ENCODE measurements at places on chromosomes 5 and 9. TPM values are rescaled to one million over a fixed set of nuclear protein-coding genes. Genes with fewer than 3 reads are reported as not detected.

- DNase-seq: peak; percentile 78
These were observed 42.3 kb downstream of the JADE2 start for GRCh38 chr5:134567641-134568336.

Gene FRMPD1
- total RNA-seq: 0.19 TPM

- peak; percentile 79 for DNase-seq
These were observed 12.5 kb downstream of the ABL1 start for GRCh38 chr9:130847306-130848217.

Gene TUSC1
- 31.2 TPM for total RNA-seq

Gene PCDHGA1
- 1.6 TPM for total RNA-seq

GRCh38 chr5:29550523-29550922 lies 1643.0 kb upstream of the CDH6 start:
- no peak for DNase-seq

DNA sequence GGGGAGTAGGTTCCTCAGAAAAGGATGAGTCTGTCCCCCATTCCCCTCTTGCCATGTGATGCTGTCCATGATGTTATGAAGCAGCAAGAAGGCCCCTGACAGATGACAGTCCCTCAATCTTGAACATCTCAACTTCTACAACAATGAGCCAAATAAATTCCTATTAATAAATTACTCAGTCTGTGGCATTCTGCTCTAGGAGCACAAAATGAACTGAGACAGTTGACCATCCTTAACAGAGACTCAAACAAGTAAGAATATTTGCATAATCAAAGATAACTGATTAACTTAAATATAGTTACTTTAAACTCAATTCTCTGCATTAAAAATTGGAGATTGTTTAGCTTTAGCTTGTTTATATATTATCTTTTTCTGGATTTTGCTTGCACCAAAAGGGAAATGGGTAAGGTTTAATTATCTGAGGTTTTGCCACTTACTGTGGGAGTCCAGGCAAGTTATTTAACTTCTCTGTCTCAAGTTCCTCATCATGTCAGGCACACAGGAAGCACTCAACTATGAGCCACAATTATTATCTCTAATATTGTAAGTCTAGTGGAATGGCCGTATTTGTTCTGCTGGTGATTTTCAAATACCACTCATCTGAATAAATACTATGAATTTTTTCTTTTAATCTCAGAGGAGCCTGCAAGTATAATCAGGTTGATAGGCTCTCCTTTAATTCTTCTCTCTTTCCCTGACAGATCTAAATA lies 162.9 kb downstream of the TSSK1B start:
- no peak for DNase-seq

DNA sequence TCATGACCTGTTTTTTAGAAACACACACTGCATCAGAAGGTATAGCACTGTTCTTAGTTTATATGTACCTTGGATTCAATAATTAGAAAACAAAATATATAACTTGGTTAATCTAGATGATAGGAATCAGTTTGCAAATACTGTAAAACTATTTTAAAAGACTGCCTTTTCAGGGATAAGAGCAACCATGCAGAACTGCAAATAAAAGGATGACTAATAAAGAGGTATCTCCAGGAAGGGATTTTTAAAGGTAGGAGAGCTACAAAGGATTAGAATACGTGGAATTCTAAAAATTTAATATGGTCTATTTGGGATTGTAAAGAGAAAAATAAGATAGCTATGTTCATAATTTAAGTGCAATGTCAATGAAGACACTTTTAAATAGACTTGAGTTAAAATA lies 9.4 kb downstream of the GABRA1 start:
- DNase-seq: no peak

Gene DAB2
- 46.1 TPM for total RNA-seq

Gene FAM169A
- total RNA-seq: 33.0 TPM

- no peak for DNase-seq
These were observed 58.3 kb upstream of the LARP1 start for GRCh38 chr5:154696891-154697290.

DNA sequence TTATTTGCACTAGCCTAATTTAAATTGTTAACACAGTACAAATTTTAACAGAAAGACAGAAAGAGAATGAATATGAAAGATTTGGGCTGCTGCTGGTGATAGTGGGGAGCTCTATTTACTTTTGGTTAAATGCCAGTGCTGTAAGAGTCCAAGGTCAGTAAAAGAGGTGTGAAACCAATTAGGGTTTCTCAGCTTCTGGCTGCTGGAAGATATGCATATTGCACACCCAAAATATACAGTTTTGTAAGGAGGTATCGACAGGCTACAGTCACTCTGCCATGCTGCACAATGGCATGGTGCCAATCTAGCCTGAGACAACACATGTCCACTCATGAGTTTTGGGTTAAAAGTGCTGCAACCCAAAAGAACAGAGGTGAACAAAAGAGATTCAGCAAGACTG lies 79.3 kb downstream of the PPP2R2B start:
- no peak for DNase-seq

DNA sequence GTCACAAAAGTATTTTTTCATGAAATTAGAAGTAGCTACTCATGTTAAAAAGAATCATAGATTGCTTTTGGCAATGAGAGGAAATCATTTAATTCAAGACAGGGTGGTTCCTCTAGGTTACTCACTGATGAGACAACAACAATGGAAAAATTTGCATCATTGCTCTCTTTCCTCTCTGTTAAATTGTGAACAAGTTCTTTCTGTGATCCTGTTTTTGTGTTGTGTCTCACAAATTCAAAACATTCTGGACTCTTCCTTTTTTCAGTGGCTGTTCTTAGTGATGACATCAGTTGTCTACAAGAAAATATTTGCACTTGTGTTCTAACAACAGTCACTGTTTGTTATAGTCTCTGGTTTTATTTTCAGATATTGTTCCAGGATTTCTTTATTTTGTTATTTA lies 95.3 kb downstream of the XRCC4 start:
- DNase-seq: no peak

- DNase-seq: peak; percentile 93
These were observed 106.0 kb downstream of the FRMD3 start for GRCh38 chr9:83432104-83432627.

DNA sequence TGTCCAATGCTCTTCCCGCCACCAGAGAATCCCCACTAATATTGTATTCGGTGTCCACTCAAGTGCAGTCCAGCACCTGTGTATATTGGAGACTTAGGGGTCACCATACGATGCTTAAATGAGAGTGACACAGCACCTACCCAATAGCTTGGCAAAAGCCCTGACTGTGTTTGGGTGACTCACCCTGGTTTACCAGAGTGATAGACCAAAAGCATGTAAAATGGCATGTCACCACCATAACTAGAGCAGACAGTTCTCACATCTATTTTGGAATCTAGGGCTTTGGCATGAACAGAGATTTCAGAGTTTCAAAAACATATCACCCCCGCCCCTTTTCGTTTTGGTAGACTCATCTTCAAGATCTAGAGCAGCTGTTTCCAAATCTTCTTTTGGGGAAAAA lies 217.3 kb upstream of the RASEF start:
- DNase-seq: peak; percentile 61

DNA sequence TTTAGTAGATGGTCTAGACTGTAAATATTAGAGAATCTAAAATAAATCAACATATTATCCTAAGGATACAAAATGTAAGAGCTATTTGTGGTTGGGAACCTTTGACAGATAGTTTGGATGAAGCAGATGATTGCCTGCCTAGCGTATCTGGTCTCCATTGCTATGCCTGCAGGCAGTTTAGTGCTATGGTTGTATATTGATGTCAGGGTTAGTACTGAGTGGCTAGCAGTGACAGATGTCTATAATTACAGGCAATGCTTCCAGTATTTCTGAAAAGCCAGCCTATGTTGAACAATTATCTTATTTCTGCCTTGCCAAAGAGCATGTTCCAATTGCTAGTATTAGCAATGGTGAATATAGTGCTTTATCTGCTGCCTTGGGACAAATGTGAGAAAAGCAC lies 151.3 kb upstream of the TLX3 start:
- no peak for DNase-seq

Gene MCCC2
- 66.1 TPM for total RNA-seq

Gene CDX1
- not detected for total RNA-seq

- no peak for DNase-seq
These were observed 983 bp downstream of the RCL1 start for GRCh38 chr9:4793459-4794395.

Gene SPINK7
- not detected for total RNA-seq

Gene GALNT12
- total RNA-seq: 5.4 TPM

DNA sequence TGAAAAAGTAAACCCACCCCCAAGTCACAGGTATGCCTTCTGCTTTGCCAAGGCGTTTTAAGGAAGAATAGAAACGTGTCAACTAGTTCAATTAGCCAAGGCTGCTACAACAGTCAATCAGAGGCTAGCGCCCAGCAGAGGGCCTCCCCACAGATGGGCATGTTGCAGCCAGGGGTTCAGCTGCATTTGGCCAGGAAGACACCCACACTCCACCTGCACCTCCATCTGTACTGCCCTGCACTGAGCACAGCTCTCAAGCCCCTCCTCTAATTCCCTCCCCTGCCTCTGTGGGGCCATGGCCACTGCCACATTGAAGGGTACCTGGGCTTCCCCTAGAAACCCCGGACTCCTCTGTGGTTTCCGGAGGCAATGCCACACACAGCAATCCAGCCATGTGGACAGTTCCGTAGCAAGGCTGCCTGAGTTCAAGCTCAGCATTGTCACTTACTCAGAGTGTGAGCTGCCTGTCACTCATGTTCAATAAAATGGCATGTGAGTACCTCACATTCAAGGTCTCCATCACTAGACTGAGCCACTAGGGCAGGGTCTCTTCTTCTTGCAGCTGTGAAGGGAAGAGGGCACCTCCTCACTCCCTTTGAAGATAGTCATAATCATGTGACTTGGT lies 248.4 kb downstream of the IRX2 start:
- DNase-seq: no peak

Gene ZDHHC11B
- 2.3 TPM for total RNA-seq

Gene SPATA31E1
- total RNA-seq: not detected

Gene WHRN
- 2.0 TPM for total RNA-seq
